NCI-H187 treated with DMSO at 0.1 percent for 48 hours (cell line): ENCODE measurements at places on chromosomes 13 and 19.

DNA sequence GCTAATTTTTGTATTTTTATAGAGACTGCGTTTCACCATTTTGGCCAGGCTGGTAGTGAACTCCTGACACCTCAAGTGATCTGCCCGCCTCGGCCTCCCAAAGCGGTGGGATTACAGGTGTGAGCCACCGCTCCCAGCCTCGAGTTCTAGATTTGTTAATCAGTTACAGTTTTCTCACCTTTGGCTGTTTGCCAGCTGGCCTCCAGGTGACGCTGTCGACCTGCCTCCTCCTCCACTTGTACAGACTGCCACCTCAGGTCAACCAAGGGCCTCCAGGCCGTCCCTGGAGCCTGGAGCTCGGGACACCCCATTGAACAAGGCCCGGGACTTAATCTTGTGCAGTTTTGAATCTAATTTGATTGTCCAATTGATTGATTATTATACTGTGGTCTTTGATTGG is 45.5 kb downstream of the IER2 start:
- DNase-seq = no peak

DNA sequence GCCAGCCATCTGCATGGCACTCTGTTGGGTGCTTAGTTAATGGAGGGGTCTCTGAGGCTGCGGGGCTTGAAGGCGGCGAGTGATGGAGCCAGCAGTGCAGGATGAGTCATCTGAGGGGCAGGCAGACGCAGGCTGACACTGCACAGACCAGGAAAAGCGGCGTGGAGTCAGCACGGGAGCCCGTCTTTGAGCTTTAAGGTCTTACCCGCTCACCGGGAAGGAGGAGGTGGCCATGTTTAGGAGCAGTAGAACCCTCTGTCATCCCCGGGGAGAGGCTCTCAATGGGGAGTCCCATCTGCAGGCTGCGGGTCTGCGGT is 13.1 kb downstream of the NAXD start:
- DNase-seq = no peak

DNA sequence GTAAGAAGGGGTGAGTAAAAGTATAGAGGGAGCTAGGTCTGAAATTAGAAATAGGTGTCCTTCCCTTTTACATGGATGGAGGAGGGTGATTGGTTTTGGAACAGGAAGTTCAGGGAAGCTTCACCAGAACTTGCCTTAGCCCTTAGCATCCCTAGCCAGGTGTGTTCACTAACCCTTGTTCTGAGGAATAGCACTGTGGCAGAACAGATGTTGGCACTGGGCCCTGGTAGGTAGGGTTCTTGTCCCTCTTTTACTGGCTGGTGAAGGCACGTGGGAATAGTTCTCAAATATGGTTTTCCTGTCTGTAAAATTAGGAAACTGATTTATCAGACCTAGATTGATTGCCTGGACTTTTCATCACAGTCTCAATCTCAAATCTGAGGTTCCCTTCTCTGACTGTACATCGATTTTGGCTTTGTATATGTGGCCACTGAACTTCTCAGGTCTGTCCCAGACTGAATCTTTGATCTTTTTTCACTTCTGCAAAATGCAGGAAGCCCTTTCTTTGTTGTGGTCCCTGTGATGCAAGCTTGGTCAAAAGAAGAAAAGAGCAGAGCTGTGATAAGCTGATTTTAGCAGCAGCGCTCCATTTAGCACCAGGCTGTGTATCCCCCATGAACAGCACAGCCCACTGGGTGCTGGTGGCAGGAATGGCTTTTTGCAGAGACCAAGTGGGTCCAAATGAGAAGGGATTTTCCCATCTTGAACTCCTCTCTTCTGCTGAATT is 86.2 kb upstream of the HTR2A start:
- no peak for DNase-seq

GRCh38 chr19:44847144-44848035 is 1.3 kb downstream of the NECTIN2 start:
- no peak for DNase-seq

GRCh38 chr19:35000647-35001501 is 751 bp downstream of the GRAMD1A start:
- DNase-seq = no peak

DNA sequence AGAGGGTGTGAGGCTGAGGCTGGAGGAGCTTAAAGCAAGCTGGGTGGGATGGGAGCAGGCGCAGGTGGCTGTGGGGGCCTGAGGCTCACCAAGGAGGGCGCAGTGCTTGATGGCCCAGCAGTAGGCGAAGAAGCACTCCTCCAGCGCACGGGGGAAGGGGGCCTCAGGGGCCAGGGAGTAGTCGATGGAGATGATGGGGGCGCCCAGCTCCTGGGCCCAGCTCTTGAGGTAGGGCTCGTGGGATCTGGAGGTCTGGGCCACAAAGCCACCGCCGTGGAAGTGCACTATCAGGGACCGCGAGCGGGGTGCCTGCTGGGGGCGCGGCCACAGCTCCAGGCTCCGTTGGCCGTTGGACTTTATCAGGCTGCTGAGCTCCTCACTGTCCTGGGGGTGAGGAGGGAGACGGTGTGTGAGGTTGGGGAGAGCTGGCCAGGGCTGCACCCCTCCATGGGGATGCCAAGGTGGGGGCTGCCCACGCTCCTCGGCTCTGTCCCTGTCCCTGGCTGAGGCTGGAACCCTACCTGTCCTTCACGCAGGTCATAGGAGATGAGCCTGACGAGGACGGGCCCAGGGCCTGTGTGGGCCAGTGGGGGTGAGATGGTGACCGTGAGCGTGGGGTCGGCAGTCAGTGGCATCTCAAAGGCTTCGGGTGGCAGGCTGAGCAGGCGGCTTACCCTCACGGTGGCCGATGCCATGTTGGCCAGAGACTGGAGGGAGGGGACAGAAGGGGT is 17.2 kb upstream of the CNFN start:
- DNase-seq = no peak

DNA sequence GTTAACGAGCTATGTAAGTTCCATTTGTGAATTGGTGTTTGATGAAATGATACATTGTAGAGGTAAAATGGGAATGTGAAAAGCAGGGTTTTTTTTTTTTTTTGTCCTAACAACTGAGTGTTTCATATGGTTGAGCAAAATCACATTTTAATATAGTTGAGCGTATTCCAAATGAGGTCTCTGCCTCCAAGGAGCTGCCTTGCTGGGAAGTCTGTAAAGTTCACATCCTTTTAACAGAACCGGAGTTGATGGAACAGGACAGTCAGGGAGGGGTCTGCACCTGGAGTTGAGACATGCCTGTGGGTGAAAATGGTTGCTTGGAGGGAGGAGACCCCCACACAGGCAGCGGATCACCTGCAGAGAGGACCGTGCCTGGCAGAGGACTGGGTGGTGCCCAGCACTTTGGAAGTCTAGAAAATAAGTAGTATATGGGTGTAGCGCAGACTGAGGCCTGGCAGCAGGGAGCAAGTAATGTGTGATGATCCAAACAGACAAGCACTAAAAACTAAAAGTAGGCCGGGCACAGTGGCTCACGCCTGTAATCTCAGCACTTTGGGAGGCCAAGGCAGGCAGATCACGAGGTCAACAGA is 75.2 kb upstream of the UBAC2 start:
- no peak for DNase-seq

DNA sequence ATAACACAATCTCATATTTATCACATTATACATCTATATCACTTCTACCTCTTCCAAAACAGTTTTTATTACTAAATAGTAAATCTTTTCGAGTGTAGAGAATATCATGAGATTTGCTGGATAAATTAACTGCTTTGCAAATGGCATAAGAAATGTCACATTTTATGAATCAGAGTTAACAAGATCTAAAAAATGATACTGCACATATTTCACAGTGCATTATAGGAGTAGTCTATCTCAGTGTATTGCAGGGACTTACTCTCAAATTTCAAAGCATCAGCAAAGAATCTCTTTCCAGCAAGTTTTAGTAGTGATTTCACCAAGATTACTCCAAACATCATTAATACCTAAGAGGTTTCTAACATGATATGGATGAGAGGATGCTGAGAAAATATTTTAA is 687.1 kb upstream of the SLITRK1 start:
- no peak for DNase-seq
